ENCODE measurements at places on chromosomes 5 and 9.

GRCh38 chr9:16103620-16104397 is 551.0 kb downstream of the CCDC171 start:
- no peak for DNase-seq
- no peak overlapping the region for H3K27ac ChIP-seq
- no peak overlapping the region for H3K4me3 ChIP-seq
- H3K4me1 ChIP-seq, result no peaks in the 10 kb centered on the region
- H3K36me3 ChIP-seq, result no peaks in the 10 kb centered on the region

DNA sequence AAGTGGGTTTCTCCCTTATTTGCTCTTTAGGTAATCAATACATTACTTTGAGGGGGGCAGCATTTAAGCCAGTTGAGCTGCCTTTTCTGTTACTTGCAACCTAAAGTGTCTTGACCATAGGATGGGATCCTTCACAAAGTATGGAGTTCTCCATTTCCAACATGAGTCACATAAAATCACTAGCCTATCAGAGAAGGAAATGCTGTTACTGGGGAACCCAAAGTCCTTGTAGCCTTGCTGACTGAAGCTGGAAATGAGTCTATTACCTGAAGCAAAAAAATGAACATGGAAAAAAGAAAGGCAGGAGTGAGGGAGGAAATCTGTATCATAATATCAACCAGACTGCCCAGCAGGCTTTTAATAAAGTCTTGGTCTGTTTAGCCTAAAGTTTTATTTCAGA is 42.8 kb upstream of the SLIT3 start:
- peaks cover 5% of the 10 kb centered on the region for H3K27me3 ChIP-seq
- no peak overlapping the region for H3K27ac ChIP-seq
- no peak overlapping the region for H3K4me3 ChIP-seq
- no peaks in the 10 kb centered on the region for H3K4me1 ChIP-seq

- no peaks in the 10 kb centered on the region for H3K4me1 ChIP-seq
- no peak overlapping the region for H3K27ac ChIP-seq
- peaks cover 31% of the 10 kb centered on the region for H3K27me3 ChIP-seq
- no peak overlapping the region for H3K4me3 ChIP-seq
- no peak for DNase-seq
Measured at GRCh38 chr9:27591093-27591492, 17.8 kb upstream of the C9orf72 start.

DNA sequence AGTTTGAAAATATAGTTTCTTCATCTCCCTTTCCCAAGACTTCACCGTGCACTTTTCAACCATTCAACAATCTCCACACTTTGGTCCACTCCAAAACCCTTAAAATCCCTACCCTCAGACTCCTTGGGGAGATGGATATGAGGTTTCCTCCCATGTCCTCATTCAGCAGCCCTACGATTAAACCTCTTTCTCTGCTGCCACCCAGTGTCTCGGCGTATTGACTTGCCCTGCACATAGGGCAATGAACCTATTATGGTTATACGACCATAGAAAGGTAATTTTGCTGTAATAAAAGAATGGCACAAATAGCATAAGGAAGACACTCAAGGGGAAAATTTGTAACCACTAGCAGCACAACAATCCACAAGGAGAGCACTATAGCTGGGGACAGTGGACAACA is 803.5 kb downstream of the TLE1 start:
- DNase-seq, result no peak
- H3K27me3 ChIP-seq, result no peaks in the 10 kb centered on the region
- no peaks in the 10 kb centered on the region for H3K36me3 ChIP-seq
- H3K4me3 ChIP-seq, result no peak overlapping the region
- H3K4me1 ChIP-seq, result no peaks in the 10 kb centered on the region

GRCh38 chr5:83891261-83891660 is 170.6 kb upstream of the HAPLN1 start:
- H3K27ac ChIP-seq, result no peak overlapping the region
- H3K4me3 ChIP-seq, result no peak overlapping the region
- H3K4me1 ChIP-seq, result no peaks in the 10 kb centered on the region
- DNase-seq, result no peak
- H3K27me3 ChIP-seq, result no peaks in the 10 kb centered on the region
